ENCODE measurements at places on chromosomes 5 and 9. TPM values are rescaled to one million over a fixed set of nuclear protein-coding genes. Genes with fewer than 3 reads are reported as not detected.

GRCh38 chr9:95379630-95380029, 62.1 kb upstream of the FANCC start:
- H3K4me3 ChIP-seq, result no peak overlapping the region
- H3K27me3 ChIP-seq, result no peaks in the 10 kb centered on the region
- H3K36me3 ChIP-seq, result no peaks in the 10 kb centered on the region
- H3K27ac ChIP-seq, result no peak overlapping the region
- no peak for DNase-seq

GRCh38 chr9:134661791-134662142, 20.2 kb downstream of the COL5A1 start:
- H3K36me3 ChIP-seq, result no peaks in the 10 kb centered on the region
- DNase-seq, result peak; percentile 37
- peaks cover 11% of the 10 kb centered on the region for H3K4me1 ChIP-seq
- H3K27ac ChIP-seq, result peak overlapping the region; percentile 36

DNA sequence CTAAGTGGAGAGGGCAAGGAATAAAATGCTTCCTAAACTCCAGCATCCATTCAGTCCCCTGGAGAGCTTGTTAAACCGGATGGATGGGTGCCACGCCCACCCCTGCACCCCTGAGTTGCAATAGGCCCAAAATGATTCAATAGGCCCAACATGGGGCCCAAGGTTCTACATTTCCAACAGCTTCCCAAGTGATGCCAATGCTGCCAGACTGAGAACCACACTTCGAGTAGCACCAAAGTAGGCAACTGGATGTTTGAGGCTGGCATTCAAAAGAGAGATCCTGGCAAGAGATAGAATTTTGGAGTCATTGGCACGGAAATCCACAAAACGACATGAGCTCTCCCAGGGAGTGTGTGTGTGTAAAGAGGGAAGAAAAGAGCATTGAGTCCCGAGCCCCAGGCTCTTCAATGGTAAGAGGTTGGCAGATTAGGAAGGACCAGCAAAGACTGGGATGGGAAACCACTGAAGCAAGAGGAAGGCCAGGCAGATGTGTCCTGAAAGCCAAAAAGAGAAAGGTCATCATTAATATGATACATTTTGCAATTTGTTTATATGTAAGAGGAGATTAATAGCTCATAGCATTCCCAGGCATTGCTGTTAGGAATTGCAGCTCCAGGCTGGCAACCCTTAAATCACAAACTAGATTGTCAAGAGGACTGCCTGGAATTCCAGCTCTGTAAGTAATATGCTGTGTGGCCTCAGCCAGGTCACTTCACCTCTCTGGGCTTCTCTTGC, 130.6 kb downstream of the KCNIP1 start:
- no peak overlapping the region for H3K4me3 ChIP-seq
- H3K27ac ChIP-seq, result no peak overlapping the region
- H3K4me1 ChIP-seq, result peaks cover 26% of the 10 kb centered on the region
- no peaks in the 10 kb centered on the region for H3K27me3 ChIP-seq
- H3K36me3 ChIP-seq, result no peaks in the 10 kb centered on the region
- DNase-seq, result no peak

DNA sequence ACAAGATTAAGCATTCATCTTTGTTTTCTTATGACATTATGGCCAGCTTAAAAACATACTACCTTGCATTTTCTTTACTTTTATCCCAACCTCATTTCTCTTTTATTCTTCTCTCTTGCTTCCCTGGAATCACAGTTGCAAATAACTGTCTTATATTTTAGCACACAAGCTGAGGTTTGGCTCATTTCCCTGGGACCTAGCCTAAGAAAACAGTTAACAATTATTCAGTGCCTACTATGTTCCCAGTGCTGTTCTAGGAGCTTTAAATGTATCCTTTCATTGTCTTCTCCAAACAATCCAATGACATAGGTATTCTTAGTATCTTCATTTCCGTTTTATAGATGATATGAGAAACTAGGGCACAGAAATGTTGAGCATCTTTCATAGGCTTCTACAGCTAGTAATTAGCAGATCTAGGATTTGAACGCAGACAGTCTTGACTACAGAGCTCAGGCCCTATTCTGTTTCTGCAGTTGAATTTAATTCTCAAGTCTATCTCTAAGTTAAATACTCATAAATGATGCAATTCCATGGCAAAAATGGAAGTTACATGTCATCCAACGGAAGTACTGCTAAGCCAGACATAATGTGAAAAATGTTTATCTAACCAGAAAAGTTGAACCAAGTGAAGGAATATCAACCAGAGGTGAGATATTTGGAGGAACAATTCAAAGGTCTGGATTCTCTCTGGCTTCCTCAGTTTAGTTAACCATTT, 52.3 kb upstream of the MTAP start:
- no peaks in the 10 kb centered on the region for H3K4me1 ChIP-seq
- H3K27ac ChIP-seq, result no peak overlapping the region
- H3K36me3 ChIP-seq, result no peaks in the 10 kb centered on the region
- no peak overlapping the region for H3K4me3 ChIP-seq

Gene ATP10B
- not detected for total RNA-seq

Gene OBP2B
- total RNA-seq, result not detected

Data from upper lobe of right lung (tissue), 1 donor.